ENCODE measurements at places on chromosomes 12 and 14. TPM values are rescaled to one million over a fixed set of nuclear protein-coding genes. Genes with fewer than 3 reads are reported as not detected.
A peak's percentile ranks its signal among the peaks of the same experiment; 100 is the strongest.

- no peak for ATAC-seq
These were observed 7.9 kb downstream of the NRIP2 start for GRCh38 chr12:2826721-2827515.

- no peak for ATAC-seq
These were observed at the start of gene GZMB for GRCh38 chr14:24634158-24634557. Gene GZMB (minus strand): TSS chr14:24634190. CDS start chr14:24634160, 30 bp downstream.

DNA sequence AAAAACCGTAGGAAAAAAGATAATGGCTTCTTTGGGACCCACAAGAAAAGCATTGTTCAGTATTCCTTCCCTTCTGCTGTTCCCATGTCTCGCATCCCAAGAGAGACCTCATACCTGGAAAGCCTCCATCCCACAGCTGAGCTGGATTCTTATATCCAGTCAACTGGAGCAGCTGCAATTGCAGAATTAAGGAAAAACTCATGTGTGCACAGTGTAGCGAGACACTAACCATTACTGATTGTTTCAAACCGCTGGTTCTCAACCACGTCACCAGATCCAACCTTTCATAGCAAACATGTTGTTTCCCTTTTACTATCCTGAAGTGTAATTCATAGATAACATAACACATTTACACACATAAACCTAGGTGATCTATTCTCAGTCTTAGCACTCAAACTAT, 5.5 kb upstream of the RNASE10 start:
- ATAC-seq, result no peak

DNA sequence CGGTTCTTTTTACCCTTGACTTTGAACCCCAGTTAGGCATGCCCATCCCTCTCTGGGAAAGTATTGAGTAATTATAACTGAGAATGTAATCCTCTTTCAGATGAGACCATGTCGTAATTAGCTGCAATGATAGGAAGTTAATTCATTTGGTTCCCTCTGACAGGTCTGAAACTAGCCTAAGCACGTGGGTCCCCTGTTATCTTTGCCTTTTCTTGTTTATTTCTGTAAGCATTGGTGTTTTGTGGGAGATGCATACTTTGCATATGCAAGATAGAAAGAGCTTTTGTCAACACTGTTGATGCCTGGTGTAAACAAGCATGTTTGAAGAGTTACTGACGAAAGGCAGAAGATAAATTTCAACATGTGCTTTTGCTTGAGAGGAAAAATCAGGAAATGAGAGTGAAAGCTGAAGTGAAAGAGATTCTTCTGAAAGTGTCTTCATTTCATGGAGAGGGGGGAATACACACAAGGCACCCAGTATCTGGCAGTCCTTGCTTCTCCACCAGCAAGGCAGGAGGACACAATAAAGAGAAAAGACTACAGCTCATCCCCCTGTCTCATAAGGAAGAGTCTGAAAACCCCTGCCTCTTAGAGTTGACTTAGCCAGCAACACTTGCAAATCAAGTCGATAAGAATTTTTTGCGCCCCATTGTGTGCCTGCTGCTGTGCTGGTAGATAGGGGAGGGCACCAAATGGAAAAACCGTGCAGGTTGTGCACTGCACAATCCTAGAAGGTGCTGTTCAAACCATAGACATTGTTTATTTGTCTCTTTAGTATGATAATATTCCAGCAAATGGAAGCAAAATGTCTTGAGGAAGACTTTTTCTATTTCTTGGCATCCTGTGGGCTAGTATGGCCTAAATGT, 77.8 kb downstream of the SLC24A4 start:
- no peak for ATAC-seq

GRCh38 chr14:38870296-38870836, 232.7 kb downstream of the SEC23A start:
- ATAC-seq, result no peak

DNA sequence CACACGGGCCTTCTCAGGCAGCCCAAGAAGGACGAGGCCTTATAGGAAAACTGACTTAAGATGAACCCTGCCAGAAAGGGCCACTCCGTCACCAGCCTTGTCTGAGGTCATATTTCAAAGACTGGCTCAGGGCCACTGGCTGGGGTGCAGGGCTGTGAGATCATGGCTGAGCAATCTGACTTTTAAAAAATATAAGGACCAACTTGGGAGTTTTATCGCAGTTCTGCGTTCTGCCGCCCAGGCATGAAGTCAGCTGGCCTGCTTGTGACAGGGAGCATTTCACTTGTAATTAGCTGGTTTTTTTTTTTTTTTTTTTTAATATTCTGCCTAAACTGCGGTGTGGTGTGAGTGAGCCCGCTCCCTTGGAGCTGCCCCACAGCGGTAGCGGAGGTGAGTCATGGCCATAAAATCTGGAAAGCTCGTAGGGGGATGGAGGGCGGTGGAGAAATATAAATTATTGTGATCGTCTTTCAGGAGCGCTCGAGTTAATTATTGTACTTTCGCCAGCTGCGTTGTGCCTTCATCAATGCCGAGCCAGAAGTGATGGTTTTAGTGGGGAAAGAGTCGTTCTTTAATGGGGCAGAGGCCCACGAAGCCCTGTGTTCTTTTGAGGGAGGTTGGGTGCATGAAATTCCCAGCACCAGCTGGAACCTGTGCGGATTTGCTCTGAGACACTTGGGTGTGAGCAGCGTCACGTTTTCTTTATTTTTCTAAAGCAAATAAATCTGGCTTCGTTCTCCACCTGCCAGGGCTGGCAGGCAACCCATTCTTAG, 231.9 kb downstream of the C12orf75 start:
- ATAC-seq, result peak; percentile 88

GRCh38 chr12:55682087-55682796, 25.5 kb downstream of the ITGA7 start:
- ATAC-seq, result no peak

DNA sequence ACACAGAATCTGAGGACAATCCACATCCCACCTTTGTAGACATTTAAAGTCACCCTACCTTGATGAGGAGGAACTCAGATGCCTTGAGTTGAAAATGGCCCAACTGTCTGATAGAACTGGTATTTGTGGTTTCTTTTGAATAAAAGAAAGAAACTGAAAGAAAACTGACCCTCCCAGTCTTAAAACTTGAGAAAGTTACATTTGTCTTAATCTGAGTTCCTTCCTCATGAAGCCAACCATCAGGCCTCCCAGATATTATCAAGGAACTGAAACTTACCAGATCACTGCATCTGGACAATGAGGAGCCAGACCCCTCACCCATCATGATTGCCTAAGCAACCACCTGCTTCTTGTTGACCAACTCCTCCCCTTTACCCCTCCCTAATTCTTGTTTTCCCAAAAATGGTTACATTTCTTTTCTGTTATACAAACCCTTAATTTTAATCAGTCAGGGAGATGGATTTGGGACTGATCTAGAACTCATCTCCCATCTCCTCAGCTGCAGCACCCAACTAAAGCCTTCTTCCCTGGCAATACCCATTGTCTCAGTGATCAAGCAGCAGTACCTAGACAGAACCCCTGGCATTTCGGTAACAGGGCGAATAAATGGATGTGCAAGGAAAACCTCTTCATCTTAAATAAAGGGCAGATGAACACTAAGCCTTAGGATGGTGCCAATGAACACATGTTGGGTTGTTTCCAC, 72.0 kb upstream of the RESF1 start:
- no peak for ATAC-seq

DNA sequence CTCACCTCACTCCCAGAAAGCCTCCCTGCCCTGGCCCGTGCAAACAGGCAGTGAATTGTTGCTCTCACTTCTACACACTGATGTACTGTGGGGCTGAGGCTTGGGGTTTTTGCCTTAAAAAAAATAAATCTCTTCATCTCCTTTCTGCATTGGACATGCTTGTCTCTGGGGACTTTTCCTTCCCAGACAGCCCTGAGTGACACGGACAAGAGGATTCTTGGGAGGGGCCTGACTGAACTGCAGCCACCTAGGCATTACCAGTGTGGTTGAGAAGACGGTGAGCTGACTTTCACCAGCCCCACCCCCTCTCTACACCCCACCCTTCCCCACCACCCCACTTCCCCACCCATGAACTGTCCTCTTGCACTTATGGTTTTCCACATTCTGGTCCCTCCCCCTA, 51.6 kb upstream of the PARP11 start:
- ATAC-seq, result no peak

DNA sequence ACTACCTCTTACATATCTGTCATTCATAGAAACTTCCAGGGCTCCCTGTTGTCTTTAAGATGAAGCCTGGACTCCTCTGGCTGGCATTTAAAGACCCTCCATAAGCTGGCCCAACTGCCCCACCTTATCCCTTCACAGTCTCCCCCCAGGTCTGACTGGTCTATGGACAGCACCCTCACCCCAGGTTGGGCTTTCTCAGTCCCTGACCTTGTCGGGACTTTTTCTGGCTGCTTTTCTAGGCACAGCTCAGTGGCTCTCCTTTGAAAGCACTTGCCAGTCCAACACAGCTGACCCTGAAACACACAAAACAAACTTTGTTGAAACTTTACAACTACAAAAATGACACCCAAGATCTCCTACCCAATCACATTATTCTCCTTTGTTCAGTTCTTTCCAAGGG, 13.9 kb upstream of the MYH7 start:
- ATAC-seq, result no peak

DNA sequence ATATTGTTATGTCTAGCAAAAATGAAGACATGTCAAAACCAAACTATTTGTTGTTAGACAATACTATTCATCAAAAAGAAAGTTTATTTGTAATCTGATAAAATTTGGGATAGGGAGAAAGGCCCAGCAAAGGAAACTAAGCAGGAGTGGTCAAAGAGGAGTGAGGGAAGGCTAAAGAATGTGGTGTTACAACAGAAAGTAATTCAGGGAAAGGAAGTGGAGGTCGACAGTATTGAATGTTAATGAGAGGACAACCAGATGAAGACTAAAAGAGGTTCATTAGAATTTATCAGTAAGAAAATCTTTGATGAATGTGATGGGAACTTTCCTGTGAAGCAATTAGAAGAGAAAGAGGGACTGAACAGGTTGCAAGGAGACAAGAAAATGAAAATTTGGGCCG, 33.9 kb downstream of the PLCZ1 start:
- ATAC-seq, result no peak

- no peak for ATAC-seq
These were observed 31.8 kb upstream of the GNS start for GRCh38 chr12:64791036-64791435.

DNA sequence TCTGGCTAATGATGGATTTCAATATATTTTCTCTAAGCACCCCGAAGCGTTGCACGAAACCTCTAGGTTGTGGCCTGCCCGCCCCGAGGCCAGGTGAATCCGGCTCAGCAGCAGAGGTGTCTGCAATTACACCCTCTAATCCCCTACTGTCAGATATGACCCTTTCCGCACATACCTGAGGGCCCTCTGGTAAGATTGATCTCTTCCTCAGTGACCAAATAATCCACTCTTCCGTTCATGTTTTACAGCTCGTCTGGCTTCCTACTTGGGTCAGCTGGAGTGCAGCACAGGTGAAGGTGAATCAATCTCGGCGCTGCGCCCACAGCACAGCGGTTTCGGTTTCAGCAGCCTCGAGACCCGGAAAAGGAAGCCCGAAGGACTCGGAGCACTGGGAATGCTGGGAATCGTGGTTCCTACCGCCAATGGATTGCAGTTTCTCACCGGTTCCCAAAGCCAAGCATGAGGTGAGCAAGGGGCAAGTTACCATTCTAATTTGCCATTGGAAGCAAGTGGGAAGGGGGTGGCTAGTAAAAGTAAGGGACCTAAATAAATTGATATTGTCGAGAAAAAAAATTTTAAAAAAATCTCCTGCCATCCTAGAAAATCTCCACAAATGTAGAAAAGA, at the start of gene SYNJ2BP:
Gene SYNJ2BP (minus strand): TSS at position 366 of the 625 bp plus-strand sequence. CDS start 127 bp downstream, at position 239.
- peak; percentile 92 for ATAC-seq

DNA sequence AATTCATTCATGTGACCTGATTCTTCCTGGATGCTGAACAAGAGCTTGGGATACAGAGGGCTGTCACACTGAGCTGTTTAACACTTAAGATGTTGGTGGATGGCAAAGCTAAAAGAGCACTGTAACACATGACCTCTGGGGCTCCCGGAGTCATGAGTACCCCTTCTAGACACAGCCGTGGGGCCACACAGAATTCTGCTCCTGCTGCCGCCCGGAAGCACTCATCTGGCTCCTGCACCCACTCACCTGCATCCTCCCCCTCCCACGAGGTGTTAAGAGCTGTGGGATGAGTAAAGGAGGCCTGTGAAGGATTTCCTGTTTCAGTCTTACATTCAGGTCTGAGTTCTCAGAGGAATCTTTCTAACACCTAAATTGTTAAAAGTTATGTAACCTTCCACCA, 78.0 kb upstream of the SSTR1 start:
- no peak for ATAC-seq

- ATAC-seq, result peak; percentile 70
These were observed 58.2 kb downstream of the DICER1 start for GRCh38 chr14:95098984-95099599.

DNA sequence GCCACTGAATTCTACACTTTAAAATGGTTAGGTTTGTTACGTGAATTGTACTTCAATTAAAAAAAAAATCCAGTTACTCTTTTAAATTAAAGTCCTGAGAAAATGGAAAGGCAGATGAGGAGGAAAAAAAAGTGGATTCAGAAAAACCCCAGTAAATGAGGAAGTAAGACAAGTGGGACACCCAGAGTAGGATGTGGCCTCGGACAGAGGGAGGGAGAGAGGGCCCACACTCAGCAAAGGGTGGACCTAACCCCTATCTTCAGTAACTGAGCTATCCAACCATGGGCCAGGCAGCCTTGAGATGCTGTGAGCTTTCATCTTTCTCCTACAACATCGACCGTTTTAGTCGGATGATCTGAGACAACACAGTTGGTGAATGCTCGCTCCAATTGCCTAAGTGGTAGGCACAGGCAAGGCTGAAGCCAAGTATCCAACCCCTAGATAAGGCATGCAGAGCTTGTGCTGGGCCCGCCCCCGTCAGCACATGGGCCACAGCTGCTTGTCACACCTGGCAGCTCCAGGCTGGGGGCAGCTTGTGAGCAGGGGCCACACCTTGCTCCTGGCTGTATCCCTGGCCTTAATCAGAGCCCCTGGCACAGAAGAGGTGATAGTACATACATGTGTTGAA, 142.1 kb downstream of the TTC7B start:
- no peak for ATAC-seq

GRCh38 chr12:4286228-4286627, 12.7 kb downstream of the CCND2 start:
- ATAC-seq, result no peak

C12orf42 gene
- 0.22 TPM for total RNA-seq

KLRG1 gene
- 3.7 TPM for total RNA-seq

FGF23 gene
- total RNA-seq, result 1.2 TPM

DICER1 gene
- total RNA-seq, result 62.8 TPM

CLEC7A gene
- total RNA-seq, result not detected

BCL11B gene
- 1.1 TPM for total RNA-seq
